ENCODE measurements at places on chromosomes 7 and 10. TPM values are rescaled to one million over a fixed set of nuclear protein-coding genes. Genes with fewer than 3 reads are reported as not detected.

The CPN1 gene
- total RNA-seq: not detected

The NEUROG3 gene
- not detected for total RNA-seq

The INHBA gene
- not detected for total RNA-seq

The CDCA7L gene
- 62.5 TPM for total RNA-seq

The SFTPD gene
- total RNA-seq: not detected

The OTUD1 gene
- 11.6 TPM for total RNA-seq

The PCLO gene
- 0.02 TPM for total RNA-seq

The TMEM26 gene
- total RNA-seq: not detected

The AKR1C4 gene
- total RNA-seq: not detected

The BUD23 gene
- total RNA-seq: 94.0 TPM
